Fibroblast of skin of right biceps (primary cell): ENCODE measurements at places on chromosomes 16 and 17.

DNA sequence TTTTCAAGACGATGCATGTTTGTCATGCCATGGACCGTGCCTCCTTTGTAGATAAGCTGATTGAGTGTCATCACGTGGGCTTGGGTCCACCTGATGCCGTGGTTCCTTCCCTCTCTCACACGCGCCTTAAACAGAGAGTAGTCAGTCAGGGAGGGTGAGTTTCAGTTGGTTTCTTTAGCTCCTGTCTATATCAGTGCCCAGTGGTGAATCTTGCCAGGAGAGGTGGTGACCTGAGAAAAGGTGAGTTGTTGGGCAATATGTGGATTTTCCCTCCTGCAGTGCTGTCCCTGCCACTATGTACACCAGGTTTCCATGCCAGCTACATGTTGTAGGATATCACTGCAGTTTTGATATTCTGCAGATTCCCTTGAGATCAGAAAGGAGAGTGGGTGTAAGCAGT lies 129.7 kb downstream of the LAT start:
- DNase-seq: no peak

DNA sequence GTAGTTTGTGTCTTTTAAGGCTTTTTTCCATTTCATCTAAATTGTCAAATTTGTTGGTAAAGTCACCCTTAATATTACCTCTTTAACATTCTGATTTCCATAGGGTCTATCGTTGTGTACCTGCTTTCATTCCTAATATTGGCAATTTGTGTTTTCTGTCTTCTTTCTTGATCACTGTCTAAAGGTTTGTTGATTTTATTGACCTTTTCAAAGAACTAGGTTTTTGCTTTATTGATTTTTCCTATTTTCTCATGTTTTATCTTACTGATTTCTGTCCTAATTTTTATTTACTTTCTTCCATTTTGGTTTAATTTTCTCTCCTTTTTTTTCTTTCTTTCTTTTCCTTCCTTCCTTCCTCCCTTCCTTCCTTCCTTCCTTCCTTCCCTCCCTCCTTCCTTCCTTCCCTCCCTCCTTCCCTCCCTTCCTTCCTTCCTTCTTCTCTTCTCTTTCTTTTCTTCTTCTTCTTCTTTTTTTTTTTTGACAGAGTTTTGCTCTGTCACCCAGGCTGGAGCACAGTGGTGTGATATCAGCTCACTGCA lies 86.3 kb downstream of the CYLD start:
- no peak for DNase-seq

DNA sequence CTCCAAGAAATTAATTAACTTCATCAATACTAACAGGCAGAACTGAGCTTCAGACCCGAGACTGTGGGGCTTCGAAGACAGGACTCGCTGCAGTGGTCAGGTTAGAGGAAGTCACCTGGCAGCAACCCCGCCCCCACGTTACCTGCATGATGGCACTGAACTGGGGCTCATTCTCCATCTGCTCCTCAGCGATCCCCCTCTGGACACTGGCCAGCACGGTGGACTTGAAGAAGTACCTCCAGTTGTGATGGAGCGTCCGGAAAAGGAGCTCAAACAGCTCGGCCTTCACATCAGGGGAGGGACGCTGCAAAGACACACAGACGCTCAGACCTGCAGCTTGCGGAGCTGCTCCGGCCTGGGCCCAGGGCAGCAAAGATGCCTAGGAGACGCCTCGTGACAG lies 40.9 kb upstream of the GSG1L start:
- no peak for DNase-seq

DNA sequence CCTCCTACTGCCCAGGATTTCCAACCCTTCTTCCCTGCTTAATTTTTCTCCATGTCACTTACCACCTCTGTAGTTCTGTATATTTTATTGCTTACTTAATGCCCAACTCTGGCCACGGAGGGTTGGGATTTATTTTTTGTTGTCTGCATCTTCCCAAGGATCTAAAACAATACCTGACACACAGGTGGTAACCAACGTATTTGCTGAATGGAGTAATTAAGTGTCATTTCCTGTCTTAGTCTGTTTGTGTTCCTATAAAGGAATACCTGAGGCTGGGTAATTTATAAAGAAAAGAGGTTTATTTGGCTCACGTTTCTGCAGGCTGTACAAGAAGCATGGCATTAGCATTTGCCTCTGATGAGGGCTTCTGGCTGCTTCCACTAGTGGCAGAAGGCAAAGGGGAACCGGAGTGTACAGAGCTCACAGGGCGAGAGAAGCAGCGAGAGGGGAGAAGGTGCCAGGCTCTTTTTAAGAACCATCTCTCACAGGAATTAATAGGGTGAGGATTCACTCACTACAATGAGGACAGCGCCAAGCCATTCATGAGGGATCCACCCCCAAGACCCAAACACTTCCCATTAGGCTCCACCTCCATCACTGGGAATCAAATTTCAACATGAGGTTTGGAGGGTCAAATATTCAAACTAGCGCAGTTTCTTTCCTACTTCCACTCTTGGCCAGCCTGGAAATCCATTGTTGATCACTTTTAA lies 44.8 kb downstream of the ERN1 start:
- DNase-seq: no peak

GRCh38 chr17:78154903-78155811 lies 9.0 kb downstream of the C17orf99 start:
- no peak for DNase-seq
